ENCODE measurements at places on chromosomes 2 and 18.

DNA sequence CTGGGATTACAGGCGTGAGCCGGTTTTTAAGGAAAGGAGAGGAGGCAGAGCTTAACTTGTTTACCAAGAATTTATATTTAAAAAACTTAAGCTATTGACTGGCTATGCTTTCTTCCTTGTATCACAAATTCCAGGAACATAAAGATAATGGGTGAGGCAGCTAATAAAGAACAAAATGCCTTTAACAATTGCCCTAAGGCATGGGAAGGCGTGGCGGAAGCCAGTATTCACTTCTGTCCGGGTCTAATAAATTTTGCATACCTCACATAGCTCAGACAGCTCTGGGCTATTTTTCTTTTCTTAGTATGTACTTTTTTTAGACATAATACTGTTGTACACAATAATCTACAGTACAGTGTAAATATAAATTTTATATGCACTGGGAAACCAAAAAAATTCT lies 1.0 kb upstream of the LDAH start:
- no peak for DNase-seq

DNA sequence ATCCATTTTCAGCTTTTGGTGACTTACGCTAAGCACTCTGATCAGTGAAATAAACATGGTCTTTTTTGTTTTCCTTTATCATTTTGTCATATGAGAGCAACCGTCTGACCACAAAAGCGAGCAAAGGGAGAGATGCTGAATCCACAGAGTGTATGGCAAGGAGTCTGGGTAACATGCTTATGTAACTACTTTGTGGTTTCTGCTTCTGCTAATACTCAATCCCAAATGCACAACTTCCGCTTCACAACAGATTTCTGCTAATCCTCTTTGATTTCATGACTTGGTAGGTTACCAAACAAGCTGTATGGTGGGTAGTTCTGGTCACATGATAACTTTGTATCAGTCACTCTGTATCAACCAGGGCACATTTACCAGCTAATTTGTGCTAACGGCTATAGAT lies 908.4 kb upstream of the CRIM1 start:
- DNase-seq, result no peak

- no peak for DNase-seq
These were observed 168.4 kb upstream of the HAAO start for GRCh38 chr2:42960842-42961180.

- no peak for DNase-seq
These were observed 29.2 kb downstream of the GULP1 start for GRCh38 chr2:188320861-188321260.

DNA sequence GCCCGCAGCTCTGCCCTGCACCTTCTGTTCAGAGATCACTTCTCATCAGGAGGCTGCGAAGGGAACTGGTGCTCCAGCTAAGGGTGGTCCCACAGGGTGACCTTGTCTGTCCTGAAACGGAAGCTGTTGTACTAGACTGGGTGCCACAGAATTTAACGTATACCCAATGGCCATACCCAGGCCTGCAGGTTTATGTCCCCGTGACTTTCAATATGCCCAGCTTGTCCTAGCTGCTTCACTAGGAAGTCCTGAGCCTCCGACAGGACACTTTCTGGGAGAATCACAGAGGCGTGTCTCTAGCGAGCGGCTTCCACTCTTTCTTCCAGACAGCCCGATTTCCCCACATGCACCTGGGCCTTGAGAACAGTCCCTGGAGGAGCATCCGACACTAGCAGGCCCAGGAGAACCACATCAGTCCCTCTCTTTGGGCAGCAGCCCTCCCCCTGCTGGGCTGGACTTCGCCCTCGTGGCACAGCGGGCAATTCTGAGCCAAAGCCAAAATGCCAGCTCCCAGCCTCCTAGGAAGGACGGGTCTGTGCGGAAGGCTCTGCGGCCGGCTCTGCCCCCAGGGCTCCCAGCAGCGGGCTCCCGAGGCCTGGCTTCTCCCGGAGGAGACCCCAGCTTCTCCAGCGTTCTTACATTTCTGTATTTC lies 91.9 kb upstream of the OTOS start:
- no peak for DNase-seq

DNA sequence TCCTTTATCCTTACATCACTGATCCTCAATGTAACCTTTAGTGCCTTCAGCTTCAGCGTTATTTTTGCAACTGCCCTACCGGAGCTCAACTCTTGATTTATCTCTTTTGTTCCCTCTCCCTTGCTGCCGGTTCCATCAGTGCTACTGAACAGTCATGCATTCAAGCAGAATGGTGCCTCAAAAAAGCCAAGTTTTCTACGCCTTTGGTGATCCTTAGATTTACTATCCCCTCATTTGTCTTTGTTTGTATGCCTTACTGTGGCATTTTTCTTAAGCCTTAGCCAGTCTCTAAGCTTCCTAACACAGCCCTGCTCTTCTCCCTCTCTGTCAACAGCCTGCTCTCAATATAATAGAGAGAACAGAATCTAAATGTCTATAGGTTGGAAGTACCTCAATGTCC lies 847.7 kb downstream of the CPS1 start:
- DNase-seq, result no peak

DNA sequence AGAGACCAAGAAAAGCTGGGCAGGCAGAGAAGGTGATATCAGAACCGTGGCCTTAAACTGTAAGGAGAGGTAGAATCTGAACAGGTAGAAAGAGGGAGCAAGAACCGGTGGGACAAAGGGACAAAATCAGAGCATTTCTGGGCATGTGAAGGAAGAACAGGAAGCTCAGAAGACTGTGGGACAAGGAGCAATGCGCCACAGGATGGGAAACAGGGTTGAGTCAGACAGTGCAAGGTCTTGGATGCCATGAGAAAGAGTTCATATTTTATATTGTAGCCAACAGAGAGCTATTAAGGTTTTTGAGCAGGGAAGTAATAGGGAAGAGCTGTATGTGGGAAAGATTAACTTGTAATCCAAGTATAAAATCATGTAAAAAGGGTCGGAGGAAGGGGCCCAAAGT lies 106.4 kb upstream of the UGP2 start:
- no peak for DNase-seq

GRCh38 chr2:19900931-19901441 lies 797 bp downstream of the TTC32 start:
- DNase-seq, result no peak

DNA sequence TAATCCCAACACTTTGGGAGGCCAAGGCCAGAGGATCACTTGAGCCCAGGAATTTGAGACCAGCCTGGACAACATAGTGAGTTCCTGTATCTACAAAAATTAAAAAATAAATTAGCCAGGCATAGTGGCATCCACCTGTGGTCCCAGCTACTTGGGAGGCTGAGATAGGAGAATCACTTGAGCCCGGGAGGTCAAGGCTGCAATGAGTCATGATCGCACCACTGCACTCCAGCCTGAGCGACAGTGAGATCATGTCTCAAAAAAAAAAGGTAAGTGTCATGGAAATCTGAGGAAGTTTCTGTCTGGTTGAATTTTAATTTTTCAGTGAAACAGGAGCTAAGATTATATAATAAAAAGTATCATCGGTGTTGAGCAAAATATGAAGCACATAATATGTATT lies 2.5 kb upstream of the C2orf15 start:
- DNase-seq, result no peak

- DNase-seq, result no peak
These were observed 486.3 kb downstream of the NR4A2 start for GRCh38 chr2:155846259-155846658.

- no peak for DNase-seq
These were observed 418.2 kb upstream of the ZEB2 start for GRCh38 chr2:144937910-144938709.

- DNase-seq, result no peak
These were observed 120.9 kb upstream of the TTC39C start for GRCh38 chr18:23893653-23894052.

DNA sequence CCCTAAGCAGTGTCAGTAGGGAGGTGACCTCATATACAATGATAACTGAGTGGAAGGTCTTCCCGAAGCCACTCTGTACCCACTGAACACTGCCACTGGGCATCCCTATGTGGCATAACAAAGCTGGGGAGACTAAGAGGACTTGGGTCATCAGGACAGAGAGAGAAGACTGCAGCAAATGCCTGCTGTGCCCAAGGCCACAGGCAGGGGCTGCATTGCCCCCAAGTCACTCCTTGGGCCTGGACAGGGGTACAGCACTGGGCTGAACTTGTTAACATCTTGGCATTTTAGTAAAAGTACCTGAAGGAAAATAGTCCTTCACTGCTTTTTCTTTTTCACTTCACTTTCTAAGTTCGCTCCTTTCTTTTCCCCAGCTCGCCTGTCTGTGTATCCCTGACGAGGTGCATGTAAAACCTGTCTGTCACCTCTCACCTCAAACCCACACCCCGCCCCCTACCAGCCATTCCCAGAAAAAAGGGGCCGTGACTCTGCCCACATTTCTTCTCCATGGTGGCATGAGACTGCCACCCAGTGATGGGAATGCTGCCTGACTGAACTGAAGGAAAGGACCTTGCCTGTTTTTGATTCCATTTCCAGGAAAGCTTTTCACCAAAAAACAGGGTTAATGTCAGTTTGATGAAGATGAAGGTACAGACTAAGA lies 62.9 kb downstream of the MTHFD2 start:
- DNase-seq, result no peak

DNA sequence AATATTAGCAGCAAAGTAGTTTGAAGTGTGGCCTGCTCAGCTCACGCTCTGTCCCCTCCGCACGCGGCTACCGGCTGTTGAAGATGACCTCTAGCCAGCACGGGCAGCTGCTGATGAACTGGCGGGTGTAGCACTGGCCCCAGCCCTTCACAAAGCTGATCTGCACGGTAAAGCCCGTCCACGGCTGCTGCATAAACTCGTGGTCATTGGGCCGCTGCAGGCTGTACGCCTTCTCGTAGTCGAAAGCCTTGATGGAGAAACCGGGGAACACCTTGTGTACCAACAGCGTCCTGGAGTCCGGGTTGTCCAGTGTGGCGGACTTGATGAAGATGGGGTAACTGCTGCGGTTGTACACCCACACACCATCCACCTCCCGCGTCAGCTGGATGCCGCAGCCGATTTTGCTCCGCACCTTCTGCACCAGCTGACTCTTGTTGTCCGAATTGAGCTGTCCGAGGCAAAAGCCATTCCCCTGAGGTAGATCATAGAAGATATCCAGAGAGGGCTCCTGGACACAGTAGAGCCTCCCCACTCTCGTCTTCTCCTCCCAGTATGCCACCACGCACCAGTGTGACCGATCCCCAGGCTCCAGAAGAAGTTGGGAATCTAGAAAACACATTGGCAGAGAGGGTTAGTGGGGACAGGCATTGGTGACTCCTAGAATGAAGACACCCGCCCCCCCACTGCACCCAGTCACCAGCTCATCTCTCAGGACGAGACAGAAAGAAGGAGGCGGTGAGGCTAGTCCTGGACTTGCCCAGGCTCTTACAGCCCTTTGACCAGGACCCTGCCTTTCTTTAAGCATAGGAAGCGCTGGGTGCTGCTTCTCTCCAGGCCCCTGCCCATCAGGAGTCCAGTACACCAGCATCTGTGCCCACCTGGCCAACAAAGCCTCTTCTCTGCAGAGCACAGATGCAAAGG lies 29.2 kb downstream of the SMAD7 start:
- DNase-seq, result no peak

- no peak for DNase-seq
These were observed 14.8 kb downstream of the LRRFIP1 start for GRCh38 chr2:237642038-237642734.

DNA sequence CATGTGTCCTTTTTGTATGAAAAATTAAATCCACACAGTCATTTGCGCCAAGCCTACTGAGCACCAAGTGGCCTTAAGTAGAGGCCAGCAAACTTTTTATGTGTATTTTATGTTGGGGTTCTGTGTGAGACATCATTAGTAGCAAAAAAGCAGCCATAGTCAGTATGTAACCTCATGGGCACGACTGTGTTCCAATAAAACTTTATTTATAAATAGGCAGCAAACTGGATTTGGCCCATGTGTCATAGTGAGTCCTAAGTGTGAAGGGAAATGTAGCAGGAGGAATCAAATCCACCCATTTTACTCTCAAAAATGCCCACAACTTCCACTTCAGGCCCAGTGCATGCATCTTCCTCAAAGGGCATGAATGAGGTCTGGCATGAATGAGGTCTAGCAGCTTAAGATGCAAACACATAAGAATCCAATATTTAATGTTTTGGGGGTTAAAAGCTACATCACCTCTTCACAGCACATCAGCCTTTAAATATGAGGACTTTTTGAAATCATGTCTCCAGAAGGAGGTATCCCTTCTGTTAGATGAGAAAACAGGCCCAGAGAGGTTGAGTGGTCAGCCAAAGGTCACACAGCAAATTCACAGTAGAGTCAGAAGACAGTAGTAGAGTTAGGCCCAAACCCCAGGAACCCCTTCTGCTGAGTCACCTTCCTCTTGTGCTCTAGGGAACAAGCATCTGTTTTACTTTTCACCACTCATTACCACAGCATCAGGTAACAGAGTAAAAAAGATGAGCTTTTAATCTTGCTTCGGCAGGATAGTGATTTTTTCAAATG lies 45.6 kb downstream of the MREG start:
- no peak for DNase-seq

DNA sequence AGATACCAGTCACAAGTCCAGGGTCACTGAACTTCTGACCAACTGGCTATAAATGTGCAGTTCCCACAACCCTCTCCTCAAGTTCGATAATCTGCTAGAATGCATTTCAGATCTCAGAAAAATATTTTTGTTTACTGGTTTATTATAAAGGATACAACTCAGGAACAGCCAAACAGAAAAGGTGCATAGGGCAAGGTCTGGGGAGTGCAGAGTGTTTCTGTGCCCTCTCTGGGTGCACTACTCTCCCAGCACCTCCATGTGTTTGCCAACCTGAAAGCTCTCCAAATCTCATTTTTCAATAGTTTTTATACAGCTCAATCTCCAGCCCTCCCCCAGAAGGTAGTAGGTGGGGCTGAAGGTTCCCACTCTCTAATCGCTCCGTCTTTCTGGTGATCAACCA lies 85.2 kb downstream of the SKA1 start:
- no peak for DNase-seq

DNA sequence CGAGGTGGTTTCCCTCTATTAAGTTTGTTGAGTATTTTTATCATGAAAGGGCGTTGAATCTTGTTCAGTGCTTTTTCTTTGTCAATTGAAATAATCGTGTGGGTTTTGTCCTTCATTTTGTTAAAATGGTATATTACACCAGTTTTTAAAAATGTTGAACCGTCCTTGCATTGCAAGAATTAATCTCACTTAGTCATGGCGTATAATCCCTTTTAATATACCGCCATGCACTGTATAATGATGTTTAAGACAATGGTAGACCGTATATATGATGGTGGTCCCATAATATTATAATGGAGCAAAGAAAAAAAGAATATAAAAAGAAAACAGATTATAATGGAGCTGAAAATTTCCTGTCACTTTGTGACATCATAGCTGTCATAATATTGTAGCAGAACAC lies 50.6 kb downstream of the CCDC138 start:
- no peak for DNase-seq

DNA sequence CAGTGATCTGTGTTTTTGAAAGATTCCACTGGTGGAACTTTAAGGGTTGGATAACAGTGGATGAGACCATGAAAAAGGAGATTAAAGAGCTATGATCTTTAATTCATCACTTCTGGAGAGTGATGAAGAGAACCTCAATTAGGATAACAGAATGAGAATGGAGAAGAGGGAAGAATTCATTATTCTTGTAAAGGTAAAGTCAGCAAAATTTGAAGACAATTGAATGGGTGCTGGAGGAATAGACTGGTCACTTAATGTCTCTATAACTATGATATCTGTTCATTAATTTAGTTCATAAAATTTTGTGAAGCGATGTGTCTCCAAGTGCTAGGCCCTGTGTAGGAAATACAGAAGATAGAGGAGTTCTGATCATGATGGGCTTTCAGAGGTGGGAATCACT lies 1013.2 kb upstream of the FANCL start:
- no peak for DNase-seq

GRCh38 chr2:142425551-142425950 lies 294.7 kb upstream of the LRP1B start:
- no peak for DNase-seq

GRCh38 chr2:127012215-127012614 lies 94.7 kb downstream of the BIN1 start:
- DNase-seq, result no peak

Data from GM12892 (cell line).